ENCODE measurements at places on chromosomes 4 and X. TPM values are rescaled to one million over a fixed set of nuclear protein-coding genes. Genes with fewer than 3 reads are reported as not detected.
A peak's percentile ranks its signal among the peaks of the same experiment; 100 is the strongest.

PAGE1 gene
- total RNA-seq = not detected

SPATA18 gene
- total RNA-seq = 19.0 TPM

KIF4A gene
- 1.7 TPM for total RNA-seq

DNA sequence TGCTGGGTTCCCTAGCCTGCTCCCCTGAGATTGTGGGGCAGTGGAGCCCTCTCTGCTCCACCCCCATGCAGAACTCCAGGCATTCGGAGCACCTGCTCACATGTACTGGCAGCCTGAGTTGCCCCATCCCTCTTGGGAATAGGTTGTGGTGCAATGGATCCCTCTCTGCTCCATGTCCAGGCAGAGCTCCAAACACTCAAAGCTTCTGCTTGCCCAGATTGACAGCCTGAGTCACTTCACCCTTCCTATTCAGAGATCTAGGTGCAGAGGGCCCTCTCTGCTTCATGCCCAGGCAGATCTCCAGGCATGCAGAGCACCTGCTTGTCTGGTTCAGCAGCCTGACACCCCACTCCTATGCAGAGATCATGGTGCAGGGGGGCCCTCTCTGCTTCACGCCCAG, 18.6 kb upstream of the TEX13B start:
- H3K36me3 ChIP-seq = no peaks in the 10 kb centered on the region
- no peak for DNase-seq
- H3K27ac ChIP-seq = no peak overlapping the region

DNA sequence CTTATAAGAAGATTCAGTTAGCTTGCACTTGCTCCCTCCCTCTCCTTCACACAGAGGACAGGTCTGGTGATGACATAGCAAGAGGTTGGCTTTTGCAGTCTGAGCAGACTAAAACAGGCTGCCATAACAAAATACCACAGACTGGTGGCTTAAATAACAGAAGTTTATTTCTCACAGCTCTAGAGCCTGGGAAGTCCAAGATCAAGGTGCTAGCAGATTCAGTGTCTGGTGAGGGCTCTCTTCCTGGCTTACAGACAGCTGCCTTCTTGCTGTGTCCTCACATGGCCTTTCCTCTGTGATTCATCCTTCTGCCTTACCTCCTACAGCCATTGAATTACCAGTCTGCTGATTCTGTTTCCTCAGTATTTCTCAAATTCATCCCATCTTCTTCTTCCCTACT, 13.1 kb downstream of the RP2 start:
- H3K27me3 ChIP-seq = no peaks in the 10 kb centered on the region
- H3K4me1 ChIP-seq = no peaks in the 10 kb centered on the region
- no peak overlapping the region for H3K27ac ChIP-seq
- no peak overlapping the region for H3K4me3 ChIP-seq
- no peak for DNase-seq
- H3K36me3 ChIP-seq = peaks cover 4% of the 10 kb centered on the region

DNA sequence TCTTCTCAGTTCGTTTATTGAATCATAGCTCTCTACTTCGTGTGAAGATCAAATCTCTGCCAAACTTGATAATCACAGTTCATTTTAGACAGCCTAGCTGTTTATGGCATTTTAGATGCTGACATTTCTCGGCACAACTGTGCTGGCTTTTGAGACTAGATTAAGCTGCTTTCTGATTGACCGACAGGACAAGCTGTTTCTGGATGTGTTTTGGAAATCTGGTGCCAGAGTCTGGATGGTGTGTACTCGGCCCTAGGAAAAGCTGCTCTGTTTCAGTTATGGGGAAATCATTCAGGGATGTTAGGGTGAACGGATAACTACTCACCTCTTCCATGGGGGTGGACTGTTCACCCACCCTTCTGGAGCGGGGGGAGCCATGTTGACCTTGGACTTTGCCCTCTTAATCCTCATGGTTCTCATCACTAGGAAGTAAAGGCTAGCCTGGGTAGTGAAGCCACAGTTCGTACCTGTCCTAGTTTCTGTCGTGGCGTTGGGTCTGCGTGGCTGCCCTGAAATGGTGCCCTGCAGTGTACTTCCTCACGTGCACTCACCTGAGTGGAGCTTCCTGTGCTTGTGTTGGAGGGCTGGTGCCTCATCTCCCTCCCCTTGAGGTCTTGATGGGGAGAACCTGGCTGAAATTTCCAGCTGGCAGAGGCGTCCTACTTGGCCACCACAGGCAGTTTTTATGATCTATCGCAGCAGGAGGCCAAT, 13.7 kb upstream of the WDR1 start:
- DNase-seq = no peak
- H3K4me3 ChIP-seq = no peak overlapping the region
- no peaks in the 10 kb centered on the region for H3K27me3 ChIP-seq
- H3K4me1 ChIP-seq = no peaks in the 10 kb centered on the region
- H3K36me3 ChIP-seq = no peaks in the 10 kb centered on the region
- no peak overlapping the region for H3K27ac ChIP-seq

- no peak overlapping the region for H3K4me3 ChIP-seq
- H3K4me1 ChIP-seq = peaks cover 21% of the 10 kb centered on the region
- H3K27me3 ChIP-seq = peaks cover 2% of the 10 kb centered on the region
- DNase-seq = peak; percentile 53
- no peaks in the 10 kb centered on the region for H3K36me3 ChIP-seq
- H3K27ac ChIP-seq = no peak overlapping the region
These were observed 21.2 kb upstream of the MSX1 start for GRCh38 chr4:4838051-4838935.

- no peak overlapping the region for H3K4me3 ChIP-seq
- DNase-seq = no peak
- H3K27ac ChIP-seq = no peak overlapping the region
These were observed 201.6 kb downstream of the TEX13A start for GRCh38 chrX:105018865-105019264.

DNA sequence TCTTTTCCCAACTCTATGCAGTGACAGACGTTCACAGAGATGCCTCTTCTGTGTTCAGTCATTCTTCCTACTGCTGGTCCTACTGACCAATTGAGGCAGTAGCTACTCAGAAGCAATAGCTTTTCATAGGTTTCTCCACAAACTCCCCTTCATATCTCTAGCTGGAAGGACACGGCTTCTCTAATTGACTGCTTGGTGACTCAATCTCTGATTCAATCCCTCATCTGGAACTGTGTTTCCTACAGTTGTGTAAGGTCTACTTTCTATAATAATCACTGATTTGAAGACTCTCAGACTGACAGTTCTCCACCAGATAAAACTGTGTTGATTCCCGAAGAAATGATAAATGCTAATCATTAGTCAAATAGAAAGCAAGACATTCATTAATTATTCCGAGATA, 111.5 kb downstream of the DTHD1 start:
- no peaks in the 10 kb centered on the region for H3K4me1 ChIP-seq
- no peaks in the 10 kb centered on the region for H3K36me3 ChIP-seq
- no peaks in the 10 kb centered on the region for H3K27me3 ChIP-seq
- no peak overlapping the region for H3K27ac ChIP-seq
